Right cardiac atrium (tissue), 5 donors: ENCODE measurements at places on chromosomes 16 and 17.

DNA sequence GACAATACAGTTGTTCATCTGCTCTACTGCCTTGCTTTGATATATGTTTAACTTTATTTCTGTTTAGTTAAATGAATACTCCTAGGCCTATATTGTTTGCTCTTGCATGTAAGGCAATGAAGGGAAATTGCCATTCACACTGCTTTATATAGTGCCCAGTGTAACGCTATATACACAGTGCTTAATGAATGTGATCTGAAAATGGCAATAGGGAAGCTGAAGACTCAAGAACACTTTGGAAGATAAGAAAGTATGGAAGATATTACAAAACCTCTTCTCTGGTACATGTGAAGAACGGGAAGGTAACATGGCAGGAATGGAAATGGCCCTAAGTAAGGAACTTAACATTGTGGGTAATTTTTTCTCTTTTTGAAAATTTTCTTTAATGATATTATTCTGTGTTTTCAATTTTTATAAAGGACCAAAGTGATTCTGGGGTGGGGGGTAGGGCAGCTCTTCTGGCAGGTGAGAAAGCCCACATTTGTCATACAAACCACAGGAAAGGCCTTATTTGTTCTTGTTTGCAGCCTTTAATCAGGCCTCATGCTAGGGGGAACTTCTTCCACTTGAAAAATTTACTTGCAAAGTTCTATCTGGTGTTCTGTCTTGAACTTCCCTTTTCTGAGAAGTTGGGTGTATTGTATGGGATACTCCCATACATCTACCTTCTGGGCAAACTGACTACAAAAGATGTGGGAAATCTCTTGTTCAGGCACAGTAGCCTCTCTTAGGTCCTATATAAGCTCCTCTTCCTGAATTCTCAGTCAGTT lies 100.8 kb upstream of the CORO6 start:
- DNase-seq, result no peak

DNA sequence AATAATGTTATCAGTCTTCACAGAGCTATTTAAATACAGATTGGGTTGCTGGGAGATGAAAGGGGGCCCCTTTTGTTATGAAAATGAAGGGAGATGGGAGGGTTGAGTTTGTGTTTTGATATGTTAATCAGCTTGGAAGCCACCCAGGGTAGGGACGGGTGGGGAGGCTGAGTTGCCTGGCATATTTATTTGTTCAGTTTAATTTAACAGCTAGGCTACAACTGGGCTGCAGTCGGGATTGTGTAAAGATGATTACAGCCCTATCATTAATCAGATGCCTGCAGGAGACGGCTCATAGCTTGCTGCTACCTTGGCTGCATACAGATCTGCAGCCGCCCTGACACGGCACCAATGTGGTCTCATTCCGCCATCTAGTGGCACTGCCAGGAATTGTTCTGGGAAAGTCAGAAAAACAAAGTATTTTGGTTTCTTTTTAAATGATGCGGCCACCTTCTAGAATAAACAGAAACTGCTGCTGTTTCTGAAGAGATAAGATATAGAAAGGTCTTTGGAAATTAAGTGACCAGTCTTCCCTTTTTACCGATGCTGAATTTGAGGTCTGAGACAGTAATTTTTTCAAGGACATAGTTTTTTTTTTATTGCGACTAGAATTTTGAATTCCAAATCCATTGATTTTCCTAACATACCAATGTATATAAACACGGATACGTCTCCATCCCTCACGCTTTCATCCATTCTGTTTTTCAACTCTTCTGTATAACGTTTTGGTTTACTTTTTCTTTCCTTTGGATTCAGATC lies 458.0 kb upstream of the ASIC2 start:
- DNase-seq, result peak; percentile 79

- no peak for DNase-seq
Observed at GRCh38 chr16:30368792-30369090, 1.6 kb downstream of the TBC1D10B start.

DNA sequence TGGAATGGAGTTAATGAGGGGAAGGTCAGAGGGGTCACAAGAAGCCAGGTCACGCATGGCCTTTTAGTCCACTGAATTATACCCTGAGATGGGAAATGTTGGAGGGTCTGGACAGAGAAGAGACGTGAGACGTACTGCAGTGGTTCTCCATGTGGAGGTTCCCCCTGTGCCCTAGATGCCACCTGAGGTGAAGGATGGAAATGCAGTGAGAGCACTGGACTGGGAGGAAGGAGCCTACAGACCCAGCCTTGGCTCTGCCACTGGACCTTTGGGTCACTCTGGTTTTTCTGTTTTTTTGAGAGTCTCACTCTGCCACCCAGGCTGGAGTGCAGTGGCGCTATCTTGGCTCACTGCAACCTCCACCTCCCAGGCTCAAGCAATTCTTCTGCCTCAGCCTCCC lies 1.8 kb upstream of the PLSCR3 start:
- DNase-seq, result no peak

- DNase-seq, result no peak
Observed at GRCh38 chr17:55598495-55598894, 87.2 kb upstream of the SMIM36 start.

DNA sequence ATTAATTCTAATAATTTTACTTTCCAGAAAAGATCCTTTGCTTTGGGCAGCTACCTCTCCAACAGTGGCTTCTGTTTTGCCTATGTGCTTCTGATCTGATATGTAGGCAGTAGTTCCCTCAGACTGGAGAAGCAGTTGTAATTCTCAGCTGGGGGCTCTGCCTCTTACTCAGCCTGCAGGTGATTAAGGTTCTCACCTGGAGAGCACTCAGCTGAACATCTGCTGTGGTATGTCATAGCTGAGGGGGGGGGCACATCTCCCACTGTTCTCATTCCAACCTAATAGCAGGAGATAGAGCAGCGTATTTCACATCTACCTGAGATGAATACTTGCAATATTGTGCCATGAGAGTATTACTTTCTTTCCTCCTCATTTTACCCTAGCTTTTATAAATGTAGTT lies 511.9 kb upstream of the CDH8 start:
- DNase-seq, result no peak

- peak; percentile 93 for DNase-seq
Observed at GRCh38 chr16:88743693-88744576, 37.6 kb downstream of the CTU2 start.

- no peak for DNase-seq
Observed at GRCh38 chr17:29283961-29284360, 10.0 kb downstream of the NUFIP2 start.

DNA sequence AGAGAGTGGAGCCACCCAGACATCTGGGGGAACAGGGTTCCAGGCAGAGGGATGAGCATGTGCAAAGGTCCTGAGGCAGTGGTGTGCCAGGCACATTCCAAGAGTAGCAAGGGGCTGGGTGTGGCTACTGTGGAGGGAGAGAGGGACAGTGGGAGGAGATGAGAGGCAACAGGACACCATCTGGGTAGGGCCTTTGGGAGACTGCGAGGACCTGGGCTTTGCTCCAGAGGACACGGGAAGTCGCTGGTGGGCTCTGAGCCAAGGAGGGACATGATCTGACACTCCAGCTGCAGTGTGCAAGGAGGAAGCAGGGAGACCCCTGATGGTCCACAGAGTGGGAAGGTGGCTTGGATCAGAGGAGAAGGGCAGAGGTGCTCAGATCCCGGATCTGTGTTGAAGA lies 56.7 kb upstream of the MED9 start:
- peak; percentile 86 for DNase-seq

DNA sequence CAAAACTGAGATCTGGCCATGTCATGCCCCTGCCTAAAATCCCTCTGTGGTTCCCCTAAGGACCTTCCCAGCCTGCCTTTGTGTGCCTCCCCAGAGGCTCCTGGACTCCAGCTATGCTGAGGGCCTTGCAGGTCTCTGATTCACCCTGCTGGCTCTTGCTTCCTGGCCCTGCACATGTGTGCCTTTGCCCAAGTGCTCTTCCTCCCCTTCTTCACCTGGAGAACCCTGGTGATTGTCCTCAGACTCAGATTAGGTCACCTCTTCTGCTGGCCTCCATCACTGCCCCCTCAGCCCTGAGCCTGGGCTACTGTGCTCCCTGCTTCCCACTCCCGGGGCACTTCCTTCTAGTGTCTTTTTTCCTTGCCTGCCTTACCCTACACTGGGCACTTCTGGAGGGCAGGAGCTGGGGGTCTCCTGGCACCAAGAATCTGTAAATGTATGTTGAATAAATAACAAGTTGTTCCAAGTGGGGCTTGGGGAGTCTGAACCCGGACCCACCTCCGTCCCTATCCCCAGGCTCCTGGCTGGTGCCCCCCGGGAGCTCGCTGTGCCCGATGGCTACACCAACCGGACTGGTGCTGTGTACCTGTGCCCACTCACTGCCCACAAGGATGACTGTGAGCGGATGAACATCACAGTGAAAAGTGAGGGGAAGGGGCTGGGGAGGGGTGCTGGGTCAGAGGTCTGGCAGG lies 7.8 kb downstream of the ITGA3 start:
- no peak for DNase-seq

DNA sequence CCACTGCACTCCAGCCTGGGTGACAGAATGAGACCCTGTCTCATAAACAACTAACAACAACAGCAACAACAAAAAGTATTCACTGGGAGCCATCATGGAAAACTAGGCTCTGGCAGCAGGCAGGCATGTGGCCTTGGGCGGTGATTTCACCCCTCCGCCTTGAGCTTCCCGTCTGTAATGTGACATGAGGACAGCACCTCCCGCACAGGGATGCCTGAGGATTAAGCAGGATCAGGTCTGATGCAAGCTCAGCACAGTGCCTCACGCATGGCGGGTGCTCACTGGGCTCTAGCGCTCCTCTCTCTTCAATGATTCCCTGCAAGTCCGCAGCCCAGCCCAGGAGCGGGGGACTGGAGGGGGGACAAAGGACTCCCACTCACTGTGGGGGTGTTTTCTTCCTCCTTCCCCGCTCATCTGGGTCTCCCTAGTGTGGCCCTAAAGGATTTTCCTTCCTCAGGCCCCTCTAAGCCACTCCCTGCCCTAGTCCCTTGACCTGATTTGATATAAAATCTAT lies 2.8 kb downstream of the PLCD3 start:
- peak; percentile 58 for DNase-seq

DNA sequence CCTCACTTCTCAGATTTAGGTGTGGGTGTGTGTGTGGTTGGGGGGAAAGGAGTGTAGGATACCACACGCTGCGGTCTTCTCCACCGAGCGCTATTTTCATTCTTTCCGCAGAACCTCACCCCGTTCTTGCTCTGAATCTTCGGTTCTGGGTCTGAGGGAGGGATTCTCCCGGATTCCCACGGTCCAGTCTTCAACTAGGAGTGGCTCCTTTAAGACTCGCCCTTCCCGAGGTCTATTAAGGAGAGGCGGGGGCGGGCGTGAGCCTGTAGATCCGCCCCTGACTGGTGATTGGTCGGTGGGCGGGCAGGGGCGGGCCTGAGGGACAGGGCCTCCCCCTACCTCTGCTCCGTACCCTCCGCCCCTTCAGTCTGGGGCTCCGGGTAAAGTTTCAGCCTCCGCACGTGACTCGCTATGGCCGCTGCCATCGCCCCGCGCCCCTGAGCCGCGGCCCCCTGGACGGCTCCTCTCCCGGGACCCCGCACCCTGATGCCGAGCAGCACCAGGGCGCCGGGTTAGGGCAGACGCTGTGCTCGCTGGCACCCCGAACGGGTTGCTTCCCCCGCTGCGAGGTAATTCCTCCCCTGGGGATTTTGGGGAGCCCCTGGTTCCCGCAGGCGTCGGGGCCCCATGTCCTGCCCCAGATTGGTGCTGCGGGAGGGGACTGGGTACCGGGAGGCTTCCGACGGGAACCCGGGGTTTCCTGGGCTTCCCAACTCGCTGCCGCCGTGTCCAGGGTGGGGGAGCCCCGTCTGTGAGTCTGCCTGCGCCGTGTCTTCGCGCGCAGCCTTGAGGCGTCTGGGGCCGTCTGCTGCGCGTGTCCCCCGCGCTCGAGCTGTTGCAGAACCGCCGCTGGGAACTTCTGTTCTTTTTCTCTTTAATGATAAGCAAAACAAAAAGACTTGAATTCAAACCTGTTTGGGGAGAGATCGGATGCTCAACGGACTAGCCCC lies 9.2 kb downstream of the RARA start:
- peak; percentile 98 for DNase-seq
